Activated CD4-positive, alpha-beta T cell treated with anti-CD3 and anti-CD28 coated beads for 4 hours (primary cell): ENCODE measurements at places on chromosomes 3 and 15.
A peak's percentile ranks its signal among the peaks of the same experiment; 100 is the strongest.

DNA sequence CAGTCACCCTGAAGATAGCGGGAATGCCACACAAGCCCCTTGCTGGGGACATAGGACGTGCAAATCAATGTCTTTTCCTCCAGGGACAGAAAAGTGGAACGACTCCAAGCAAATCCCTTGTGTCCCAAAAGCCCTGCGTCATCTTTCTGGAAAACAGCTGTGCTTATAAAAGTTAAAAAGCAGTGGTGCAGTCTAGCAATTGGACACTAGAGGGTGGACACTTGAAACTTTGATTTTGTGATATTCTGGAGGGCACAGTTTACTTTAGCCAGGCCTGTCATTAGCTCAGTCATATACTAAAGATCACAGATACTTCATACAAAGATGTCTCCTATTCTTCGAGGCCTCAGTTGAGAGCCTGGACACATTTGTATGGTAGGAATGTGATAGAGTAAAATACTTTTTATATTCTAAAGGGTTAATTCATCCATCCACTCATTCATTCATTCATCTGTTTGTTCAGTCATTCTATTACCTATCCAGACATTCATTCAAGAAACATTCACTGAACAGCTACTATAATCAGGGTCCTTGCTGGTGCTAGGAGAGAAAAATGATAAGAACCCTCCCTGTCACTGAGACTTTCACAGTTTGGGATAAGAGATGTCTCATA, 63.8 kb upstream of the ANKRD34C start:
- no peak for DNase-seq

DNA sequence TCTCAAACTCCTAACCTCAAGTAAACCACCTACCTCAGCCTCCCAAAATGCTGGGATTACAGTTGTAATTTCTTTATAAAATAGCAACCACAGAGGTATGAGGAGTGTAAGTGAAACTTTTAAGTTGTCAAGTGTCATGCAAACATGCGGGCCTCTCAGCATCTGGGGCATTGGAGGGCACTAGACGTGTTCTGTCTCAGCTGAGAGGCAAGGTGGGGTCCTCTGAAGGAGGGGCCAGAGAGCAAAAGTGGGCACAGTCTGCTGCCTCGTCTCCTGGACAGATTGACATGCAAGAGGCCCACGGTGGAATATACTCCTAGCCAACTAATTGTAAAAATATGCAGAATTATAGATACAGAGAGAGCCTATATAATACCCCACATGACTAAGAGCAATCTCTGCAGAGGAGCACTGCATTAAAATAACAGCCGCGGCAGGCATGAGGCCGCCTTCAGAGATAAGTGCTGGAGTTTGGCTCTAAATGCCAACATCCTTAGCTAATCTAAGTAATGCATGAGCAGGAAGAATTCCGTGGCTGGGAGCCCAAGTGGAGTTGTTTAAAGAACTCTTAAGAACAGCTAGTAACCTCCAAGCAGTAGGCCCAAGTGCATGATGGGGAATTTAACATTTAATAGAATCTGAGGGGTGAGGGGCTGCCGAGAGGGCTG, 87.8 kb upstream of the RNU6-1 start:
- no peak for DNase-seq

DNA sequence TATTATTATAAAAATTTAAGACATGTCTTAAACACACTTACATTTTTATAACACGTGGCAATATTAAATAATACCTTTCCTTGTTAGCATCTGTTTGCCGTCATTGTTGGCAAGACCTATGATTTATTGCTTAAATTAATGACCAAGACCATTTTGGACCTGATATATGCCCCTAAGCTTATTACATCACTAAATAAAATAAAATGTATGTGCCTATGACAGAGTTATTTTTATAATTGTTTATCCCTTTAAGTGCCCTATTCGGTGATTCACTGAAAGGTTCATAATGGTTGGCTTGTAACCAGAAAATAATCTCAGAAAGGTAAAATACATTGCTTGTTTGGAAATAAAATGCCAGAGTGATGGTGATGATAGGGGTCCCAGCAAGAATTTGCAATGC, 17.5 kb downstream of the CDIN1 start:
- DNase-seq = no peak

DNA sequence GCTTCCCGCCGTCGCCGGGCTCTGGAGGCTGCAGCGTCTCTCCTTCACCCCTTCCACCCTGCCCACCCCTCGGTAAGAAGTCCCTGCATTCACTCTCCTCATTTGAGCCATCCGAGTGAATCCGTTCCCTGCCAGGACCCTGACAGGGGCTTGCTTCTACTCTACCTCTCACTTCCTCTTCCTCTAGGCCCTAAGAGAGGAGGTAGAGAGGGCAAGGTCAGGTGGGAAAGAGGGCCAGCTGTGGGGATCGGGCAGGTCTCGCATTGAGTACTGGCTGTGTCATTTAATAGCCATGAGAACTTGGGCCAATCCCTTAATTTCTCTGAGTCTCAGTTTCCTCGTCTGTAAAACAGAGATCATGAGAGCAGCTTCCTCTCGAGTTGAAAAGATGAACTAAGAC, 283.6 kb downstream of the UACA start:
- DNase-seq = no peak

DNA sequence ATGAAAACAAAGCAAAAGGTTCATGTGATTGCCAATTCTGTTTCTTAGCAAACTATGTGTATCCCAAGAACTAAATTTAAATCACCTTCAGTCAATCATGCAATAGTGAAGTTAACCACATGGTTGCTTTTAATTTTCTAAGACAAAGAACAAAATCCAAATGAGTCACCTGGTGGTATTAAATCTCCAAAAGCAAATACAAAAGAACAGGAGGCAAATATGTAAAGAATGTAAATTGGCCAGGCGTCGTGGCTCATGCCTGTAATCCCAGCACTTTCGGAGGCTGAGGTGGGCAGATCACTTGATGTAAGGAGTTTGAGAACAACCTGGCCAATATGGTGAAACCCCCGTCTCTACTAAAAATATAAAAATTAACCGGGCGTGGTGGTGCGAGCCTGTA, 54.2 kb upstream of the PIK3R4 start:
- DNase-seq = no peak

DNA sequence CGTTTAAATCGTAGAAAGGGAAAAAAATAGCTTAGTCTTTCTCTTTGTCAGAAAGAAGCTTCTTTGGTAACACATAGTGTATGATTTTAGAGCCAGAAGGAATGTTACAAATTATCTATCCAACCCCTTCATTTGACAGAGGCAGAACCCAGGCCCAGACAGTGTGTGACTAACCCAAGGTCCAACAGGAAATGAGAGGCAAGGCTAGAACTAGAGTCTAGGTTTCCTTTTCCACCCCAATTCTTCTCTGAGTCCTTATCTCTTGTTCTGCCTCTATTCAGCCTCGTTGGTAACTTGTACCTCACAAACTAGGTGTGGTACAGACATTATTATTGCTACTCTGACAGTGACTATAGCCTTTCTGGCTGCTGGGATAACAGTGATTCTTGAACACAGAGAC, 39.3 kb downstream of the QTRT2 start:
- no peak for DNase-seq

DNA sequence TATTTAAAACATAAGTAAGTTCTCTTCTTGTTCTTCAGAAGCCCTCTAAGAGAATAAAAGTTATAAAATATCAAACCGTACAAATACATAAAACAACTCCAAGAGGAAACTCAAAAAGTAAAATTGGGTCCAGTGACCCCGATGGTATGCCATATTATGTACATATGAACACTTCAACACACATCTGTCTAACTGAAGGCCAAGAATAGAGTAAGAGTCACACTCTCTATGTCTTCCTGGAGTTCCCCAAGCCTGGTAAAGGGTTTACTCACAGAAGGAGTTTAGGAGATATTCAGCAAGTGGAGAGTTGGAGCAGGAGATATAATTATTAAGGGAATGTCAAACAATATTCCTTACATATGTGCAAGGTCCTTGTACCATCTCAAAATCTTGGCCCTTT, 101.3 kb upstream of the EIF1B start:
- DNase-seq = no peak

DNA sequence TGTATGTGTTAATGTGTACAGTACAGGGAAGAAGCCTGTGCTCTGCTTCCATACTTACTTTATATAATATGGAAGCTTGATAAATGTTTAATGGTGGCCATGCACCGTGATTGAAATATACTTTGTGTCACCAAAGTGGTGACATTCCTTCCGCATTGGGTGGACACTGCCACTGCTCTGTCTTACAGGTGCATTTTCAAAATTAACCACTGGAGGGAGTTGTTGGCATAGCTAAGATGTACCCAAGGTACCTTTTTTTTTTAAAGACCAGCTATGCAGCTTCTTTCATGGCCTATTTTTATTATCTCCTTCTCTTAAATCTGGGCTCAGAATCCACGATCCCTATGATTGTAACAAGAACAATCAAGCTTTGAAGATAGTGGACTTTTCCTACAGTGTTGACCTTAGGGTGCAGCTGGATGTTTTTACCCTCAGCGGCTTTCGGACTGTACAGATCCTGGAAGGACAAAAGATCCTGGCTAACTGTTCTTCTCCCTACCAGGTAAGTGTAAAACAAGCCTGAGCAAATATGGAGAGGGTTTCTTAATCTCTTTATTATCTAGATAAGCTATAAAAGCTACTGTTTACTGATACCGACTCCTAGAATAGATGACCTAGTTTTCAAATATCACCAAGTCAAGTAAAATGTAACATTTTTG, 21.6 kb upstream of the PAK6 start:
- peak; percentile 45 for DNase-seq
